ENCODE measurements at places on chromosomes 4 and X.

DNA sequence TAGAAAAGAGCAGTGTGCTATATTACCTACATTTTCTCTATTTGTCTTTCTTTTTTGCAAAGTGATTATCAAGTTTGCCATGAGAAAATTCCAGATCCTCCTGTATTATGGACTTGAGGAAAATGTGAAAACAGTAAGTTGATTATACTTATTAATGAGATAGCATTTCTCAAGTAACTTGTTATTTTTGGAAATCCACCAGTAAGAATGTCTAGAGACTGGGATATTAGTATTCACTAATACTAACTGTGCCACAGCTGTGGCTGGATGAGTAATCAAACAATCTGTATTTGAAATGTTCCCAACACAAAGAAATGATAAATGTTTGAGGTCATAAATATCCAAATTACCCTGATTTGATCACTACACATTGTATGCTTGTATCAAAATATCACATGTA is 147.0 kb upstream of the CTSO start:
- DNase-seq = no peak

DNA sequence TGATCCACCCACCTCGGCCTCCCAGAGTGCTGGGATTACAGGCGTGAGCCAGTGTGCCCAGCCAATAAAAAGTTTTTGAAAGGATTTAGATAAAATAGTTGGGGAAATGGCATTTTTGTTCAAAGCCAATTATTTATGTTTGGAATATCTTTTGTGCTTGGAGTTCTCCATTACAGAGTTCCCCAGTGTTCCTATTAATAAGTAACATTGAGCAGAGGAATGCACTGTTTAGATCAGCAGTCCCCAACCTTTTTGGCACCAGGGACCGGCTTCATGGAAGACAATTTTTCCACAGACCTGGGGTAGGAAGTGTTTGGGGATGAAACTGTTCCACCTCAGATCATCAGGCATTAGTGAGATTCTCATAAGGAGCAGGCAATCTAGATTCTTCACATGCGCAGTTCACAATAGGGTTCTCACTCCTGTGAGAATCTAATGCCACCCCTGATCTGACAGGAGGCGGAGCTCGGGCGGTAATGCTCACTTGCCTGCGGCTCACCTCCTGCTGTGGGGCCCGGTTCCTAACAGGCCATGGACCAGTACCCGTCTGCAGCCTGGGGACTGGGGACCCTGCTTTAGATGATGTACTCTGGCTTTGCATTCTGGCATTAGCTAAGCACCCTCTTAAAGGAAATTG is 8.3 kb downstream of the PKD2 start:
- DNase-seq = no peak

DNA sequence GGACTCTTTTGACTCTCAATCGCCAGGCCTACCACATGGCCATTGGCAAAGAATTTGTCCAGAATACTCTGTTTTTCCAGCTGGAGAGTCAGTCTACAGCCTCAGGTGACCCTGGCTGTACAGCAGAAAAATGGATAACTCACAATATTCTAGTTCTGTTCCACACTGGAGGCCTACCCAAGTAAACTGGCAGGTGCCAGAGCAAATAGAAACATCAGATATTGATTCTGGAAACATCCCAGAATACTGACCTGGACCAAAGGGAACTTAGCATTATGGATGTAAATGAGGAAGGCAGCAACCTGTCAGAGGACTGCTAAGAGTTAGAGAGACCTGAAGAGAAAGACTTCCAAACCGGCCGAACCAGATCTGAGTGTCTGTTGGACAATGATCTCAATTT is 147.9 kb upstream of the SMAD1 start:
- no peak for DNase-seq

DNA sequence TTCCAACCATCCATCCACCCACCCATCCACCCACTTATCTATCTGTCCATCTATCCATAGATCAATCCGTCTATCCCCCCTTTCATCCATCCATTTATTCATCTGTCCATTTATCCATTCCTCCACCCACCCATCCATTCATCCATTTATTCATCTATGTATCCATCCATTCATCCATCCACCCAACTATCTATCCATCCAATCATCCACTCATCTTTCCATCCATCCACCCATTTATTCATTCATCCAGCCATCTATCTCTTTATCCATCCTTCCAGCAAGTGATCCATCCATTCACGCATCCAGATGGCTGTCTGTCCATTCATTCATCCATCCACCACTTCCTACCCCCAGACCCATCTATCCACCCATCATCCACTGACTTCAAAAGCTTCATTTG is 84.0 kb upstream of the CD99 start:
- DNase-seq = no peak

- no peak for DNase-seq
These were observed 35.5 kb upstream of the BMPR1B start for GRCh38 chr4:94722270-94722669.

DNA sequence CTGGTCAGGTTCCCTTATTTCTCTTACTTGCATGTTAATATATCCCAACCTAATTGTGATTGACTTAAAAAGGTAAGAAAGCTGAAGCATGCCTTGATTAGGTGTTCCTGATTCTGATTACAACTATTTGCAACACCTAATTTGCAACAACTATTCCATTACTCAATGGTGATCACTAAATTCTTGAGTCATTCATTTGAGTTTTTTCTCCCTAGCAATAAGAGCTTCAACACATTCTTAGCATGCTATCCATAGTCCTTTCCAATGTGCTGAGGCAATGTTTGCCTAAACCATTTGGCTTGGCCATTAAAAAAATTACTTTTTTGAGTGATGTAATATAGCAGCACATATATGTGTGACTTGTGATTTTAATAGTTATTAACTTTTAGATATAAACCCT is 851.4 kb downstream of the TRAM1L1 start:
- DNase-seq = no peak

DNA sequence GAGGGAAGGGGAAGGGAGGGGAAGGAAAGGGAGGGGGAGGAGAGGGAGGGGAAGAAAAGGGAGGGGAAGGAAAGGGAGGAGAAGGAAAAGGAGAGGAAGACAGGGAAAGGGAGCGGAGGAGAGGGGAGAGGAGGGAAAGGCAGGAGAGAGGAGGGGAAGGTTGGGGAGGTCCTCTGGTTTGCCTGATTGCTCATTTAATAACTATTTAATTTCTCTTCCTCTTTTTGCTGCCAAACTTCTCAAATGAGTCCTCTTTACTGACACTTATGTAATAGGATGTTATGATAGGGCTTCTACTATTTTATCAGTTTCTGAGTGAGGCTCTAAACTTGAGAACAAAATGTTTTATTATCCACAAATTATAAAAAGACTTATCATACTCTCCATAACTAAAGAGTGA is 35.4 kb upstream of the PPA2 start:
- no peak for DNase-seq

All from stimulated activated CD4-positive, alpha-beta T cell treated with anti-CD3 and anti-CD28 coated beads, Interleukin-1b, Interleukin-23, amount 100 ng/mL, for 1 hour (primary cell).